Putamen (tissue), 1 donor: ENCODE measurements at places on chromosomes 7 and 10.

DNA sequence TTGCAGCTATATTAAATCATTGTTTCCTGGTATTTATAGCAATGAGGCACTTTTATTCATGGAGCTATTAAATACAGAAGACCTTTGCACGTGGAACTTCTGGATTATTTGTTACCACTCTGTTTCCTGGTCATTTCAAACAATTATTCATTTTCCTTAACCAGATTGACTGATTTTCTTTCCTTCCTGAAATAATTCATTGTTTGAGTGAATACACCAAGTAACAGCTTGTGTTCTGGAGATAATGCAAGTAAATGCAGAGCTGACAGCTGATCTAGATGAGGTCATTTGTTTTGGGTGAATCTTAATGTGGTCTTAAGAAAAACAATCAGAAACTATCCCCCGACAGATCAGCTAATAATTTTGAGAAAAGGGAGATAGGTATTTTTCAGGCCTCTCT is 497.7 kb downstream of the KIF20B start:
- no peak for DNase-seq

- DNase-seq, result no peak
Observed at GRCh38 chr7:100641463-100641859, at the start of gene TFR2. Gene TFR2 (minus strand): TSS chr7:100641552. CDS start chr7:100641509, 43 bp downstream.

- no peak for DNase-seq
Observed at GRCh38 chr10:118844731-118845521, 90.2 kb upstream of the CACUL1 start.

DNA sequence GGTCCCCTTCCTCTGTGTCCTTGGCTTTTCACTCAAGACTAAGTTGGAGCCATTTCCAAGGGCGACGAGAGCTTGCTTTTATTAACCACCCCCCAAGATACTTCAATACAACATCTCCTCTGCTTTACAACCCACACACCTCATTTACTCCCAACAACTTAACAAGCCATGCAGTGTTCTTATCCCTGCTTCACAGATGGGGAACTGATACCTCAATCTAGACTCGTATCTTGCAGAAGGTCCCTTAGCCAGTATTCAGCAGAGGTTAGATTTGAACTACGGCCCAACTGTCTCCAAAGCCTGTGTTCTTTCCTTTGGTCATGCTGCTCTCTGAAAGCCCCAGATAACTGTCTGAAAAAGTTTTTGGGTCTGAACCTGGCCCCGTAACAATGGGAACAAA is 444.8 kb downstream of the GRID1 start:
- DNase-seq, result no peak

- no peak for DNase-seq
Observed at GRCh38 chr7:45984386-45985295, 63.6 kb upstream of the IGFBP3 start.

DNA sequence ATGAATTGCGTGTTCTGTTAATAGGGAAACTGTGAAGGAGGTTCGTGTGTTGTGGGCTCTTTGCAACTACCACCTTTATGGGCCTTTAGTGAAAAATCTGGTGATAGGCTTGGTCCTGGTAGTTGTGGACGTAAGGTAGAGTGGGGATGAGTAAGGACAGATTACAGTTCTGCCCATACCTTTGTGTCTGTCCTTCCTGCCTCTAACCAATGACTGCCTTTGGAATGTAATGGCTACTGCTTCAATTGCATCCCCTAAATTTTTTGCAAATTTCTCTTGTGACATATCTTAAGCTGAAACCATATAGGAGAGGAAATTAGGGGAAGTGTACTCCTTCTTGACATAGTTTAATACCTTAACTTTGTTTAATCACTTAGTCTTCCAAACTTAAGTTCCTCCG is 82.3 kb downstream of the ADK start:
- no peak for DNase-seq
